Dermis blood vessel endothelial cell (primary cell): ENCODE measurements at places on chromosomes 16 and 17. TPM values are rescaled to one million over a fixed set of nuclear protein-coding genes. Genes with fewer than 3 reads are reported as not detected.

OR1F1 gene
- total RNA-seq = not detected in 2 replicates

MAP2K6 gene
- 4.9 and 14.2 TPM in 2 replicates for total RNA-seq

NTHL1 gene
- total RNA-seq = 27.7 and 32.3 TPM in 2 replicates

NSMCE1 gene
- total RNA-seq = 43.0 and 77.3 TPM in 2 replicates

ALOX12B gene
- total RNA-seq = not detected in 2 replicates

NLGN2 gene
- total RNA-seq = 2.7 and 5.5 TPM in 2 replicates
